ENCODE measurements at places on chromosomes 11 and 22.

GRCh38 chr11:111870522-111870885, 877 bp downstream of the ALG9 start:
- DNase-seq = no peak

DNA sequence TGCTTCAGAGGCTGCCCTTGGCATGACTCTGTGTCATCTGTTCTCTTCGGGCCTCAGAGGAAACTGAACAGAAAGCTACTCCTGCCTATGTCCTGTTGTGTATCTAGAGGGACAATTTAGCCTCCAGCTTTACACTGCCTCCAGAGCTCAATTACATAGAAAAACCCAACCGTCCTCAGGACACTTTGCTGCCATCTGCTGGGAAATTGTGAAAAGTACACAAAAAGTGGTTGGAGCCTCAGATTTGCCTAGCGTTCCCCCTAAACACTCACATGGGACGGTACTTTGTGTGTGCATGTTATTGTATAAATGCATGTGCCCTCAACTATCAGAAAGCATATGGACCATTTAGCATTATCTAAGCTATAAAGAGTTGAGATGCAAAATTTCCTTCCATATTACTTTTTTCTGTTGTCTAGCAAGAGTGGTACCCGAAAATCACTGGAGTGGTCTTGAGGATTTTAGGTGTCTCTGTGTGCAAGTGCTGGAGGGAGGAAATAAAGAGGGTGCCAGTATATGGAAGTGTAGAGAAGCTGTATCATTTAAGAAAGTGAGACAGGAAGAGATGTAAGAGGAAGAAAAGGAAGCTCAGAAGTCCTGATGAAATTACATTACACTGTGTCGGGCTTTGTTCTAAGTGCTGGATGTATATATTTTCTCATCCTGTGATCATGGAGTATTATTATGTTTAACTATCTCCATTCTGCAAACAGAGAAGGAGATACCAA, 8.7 kb upstream of the MS4A4E start:
- DNase-seq = peak; percentile 14

- DNase-seq = no peak
These were observed 588.9 kb downstream of the JRKL start for GRCh38 chr11:96978751-96979150.

DNA sequence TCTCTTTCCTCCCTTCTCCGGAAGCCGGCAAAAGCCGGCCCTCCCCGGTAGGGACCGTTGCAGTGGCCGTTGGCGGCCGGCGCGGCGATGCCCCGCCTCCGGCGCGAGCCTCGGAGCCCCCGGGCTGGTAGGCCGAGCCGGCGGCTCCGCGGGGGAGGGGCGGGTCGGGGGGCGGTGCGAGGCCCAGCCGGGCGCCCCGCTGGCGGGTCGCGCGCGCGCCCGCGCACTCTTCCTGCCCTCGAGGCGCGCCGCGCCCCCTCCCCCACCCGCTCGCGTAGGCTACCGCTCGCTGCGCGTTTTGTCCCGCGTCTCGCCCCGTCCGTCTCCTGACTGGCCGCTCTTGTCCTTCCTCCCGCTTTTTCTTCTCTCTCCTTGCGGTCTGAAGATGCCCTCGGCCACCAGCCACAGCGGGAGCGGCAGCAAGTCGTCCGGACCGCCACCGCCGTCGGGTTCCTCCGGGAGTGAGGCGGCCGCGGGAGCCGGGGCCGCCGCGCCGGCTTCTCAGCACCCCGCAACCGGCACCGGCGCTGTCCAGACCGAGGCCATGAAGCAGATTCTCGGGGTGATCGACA, 591 bp downstream of the CAPRIN1 start:
- DNase-seq = peak; percentile 90

- DNase-seq = no peak
These were observed 23.1 kb downstream of the TTC17 start for GRCh38 chr11:43381802-43382201.

DNA sequence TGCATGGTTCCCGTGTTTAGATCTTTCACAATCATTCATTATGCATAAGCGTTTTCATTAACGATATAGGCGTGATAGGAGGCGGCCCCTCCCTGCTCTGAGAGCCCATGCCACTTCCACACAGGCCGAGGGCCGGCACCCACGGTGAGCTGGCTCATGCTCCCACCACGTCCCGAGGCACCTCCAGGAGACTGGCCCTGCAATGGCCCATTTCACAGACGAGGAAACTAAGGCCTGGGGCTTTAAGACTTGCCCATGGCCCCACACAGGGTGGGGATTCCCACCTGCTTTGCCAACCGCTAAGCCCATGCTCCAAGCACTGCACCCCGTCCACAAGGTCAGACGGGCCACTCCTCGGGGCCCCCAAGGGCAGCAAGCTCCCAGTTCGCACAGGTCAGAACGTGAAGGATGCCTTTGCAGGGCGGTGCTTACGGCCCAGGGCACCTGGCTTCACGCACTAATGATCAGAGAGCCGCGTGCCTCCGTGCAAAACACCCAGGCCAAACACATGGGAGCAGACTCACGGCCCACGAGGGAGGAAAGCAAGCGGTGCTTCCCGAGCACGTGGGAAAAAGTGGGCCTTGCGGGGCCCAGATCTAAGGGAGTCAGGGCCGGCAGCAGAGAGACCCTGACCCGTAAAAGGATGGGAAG, 8.3 kb downstream of the OSBPL5 start:
- DNase-seq = no peak

DNA sequence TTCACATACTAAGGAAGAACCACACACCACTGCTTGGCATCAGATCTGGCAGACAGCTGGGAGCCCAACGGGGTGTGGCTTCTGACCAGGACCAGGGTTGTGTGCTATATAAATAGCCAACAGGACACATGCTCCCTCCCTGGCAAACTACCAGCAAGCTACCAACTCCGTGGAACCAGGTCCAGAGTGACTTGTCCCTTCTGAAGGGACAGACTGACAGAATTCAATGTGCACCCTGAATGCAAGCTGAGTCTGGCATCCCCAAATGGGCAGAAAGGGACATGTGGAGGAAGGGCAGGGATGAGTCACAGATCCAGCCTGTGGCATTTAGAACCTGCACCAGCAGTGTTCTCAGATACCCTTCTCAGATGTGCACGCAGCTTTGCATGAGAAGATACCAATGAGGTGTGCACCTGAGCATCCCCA, 92.9 kb downstream of the MICAL3 start:
- no peak for DNase-seq

DNA sequence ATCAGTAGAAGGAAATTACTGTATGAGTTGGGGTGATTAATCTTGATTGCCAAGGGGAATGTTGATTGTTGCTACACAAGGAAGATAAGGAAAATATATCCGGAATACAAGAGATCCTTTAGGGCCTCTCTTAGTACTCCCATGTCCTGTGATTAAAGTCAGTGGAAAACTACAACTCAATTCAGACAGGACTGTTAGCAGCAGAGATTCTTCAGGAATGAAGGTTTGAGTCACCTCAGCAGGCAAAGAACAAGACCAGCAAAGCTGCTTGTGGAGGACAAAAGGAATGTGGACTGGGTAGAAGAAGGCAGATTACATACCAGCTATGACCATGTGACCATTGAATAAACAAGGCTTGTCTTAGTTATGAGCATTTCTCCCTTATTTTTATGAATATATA, 478.2 kb downstream of the BUD13 start:
- DNase-seq = no peak

DNA sequence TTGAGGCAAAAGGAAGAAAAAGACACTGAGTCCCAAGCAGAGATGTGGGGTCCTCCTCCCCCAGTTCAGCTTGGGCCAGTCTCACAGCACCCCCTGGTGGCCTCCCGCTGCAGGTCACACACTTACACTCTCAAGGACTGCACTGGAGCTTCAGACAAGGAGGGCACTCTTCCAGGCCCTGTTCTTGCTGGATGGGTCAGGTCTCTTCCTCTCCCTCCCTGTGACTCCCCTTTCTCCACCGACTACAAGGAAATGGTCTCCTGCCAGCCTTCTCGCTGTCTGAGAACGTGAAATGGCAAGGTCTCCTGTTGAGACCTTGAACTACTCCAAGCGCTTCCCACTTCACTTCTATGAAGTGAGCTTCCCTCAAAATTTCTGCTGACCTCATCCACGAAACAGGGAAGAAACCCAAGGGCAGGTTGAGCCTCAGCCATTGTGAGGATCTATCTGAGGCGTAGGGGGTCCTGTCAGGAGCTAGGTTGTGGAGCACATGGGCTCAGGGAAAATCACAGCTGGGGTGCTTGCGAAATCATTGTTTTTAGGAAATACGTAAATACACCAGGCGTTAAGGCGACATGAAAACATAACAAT, 11.2 kb upstream of the IGLL1 start:
- DNase-seq = peak; percentile 53

DNA sequence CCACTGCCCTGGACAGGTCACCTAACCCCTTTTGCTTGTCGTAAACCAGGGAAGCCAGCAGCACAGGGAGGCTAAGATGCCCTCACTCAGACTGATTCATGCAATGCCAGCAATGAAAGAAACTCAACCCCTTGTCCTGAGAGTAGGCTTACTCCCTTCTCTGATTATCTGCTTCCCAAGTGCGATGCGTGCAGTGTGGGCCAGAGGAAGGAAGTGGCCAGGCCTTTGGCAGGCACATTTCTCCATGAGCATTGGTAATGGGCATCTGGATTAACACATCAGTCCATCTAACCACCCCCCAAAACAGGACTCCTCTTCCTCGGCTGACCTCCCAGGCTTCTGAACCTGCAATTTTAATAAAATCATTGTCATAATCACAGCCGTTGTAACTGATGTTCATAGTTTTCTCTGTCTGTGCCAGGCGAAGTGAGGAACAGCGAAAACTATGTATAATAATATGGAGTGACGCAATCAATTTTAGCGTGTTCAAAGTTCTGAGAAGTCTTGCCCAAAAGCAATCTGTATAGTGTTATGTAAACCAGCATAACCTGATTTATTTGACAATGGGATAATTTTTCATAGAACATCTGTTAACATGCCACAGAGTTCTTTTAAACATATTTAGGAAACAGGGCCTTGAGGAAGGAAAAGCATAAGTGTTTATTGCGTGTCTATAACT, 33.9 kb downstream of the TST start:
- no peak for DNase-seq

DNA sequence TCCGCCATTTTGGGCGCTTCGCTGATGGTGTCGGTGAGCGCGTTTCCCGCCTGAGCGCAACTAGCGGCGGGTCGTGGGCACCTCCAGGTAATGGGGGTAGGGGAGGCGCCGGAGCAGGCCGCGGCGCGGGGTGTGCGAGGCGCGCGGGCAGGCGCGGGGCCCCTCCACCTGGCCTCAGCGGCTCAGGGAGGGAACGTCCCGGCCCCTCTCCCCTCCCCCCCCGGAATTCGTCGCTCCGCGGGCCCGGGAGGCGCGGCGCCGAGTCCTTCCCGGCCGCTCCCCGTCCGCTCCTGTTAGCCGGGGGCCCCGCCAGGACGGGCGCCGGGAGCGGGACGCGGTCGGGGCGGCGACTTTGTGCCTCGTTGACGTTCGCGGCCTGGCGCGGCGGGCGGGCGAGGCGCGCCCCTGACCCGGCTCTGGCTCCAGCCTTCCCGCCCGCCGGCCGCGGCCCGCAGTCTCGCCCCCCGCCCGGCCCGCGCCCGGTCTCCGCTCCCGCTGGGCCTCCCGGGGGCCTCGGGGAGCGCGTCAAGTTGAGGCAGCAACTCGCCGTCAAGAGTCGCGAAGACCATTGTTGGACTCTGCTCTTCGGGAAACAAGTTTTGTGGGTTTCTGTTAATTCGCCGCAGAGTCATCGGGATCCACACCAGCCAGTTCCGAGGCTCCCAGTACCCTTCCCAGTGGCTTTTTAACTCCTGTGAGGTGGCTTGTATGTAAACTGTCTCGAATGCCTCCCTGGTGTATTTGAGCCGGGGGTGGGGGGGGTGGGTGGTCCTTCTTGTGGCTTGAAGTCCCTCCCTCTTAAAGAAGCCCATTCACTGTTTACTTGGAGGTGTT, at the start of gene PPP6R3:
TSS of gene PPP6R3 (plus strand) at position 12 of the 834 bp plus-strand sequence. CDS start 76,913 bp downstream, outside the sequence.
- peak; percentile 24 for DNase-seq

DNA sequence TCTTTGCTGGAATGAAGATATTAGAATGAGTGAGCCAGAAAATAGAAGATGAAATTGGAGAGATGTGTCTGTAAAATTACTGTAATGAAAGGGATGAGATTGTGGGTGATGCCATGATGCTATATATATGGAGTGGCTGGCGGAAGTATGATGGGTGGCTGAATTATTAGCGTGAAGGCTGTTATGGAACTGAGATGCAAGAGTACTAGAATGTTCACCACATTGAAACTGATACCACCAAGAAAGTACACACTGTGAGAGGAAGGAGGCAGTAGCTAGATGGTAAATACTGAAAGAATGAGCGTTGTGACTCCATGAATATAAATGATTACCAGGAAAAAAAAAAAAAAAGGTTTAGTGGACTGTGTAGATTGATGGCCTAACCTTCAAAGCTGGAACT, 411.9 kb downstream of the CNTN5 start:
- DNase-seq = no peak

DNA sequence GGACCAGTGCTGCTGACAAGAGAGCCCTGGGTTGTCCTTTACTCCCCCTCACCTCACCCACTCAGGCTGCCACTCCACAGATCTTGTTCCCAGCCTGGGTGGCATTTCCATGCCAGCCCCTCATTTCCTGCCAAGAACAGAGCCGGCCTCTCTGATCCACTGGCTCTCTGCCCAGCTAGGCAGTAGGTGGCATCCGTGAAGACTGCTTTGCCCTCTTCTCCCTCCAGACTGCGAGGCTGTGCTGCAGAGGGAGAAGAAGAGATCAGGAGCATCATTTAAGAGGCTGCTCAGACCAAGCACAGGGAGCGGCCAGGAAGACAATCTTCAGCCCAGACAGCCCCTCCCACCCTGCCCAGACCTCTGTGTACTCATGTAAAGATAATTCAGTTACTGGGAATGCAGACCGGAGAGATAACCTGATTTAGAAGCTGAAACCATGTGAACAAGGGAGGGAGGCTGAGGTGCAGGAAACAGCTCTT, 126.9 kb upstream of the NCAM1 start:
- DNase-seq = no peak

DNA sequence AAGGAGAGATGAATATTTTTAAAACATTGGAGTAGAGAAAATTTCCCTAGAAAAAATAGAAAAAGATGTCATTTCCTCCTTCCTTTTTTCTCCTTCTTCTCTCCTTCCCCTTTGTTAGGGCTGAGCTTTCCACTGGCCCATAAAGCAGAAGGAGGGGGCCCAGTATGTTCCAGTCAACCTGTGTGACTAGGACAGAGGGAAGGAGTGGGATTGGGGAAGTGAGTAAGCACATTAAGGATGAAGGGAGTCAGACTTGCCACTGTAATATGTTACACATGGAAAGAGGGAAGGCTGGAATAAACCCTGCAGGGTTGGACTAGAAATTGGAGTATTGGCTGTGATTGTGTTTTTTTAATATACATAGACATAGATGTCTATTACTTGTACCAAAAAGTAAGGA, 20.1 kb upstream of the SPINDOC start:
- DNase-seq = no peak

DNA sequence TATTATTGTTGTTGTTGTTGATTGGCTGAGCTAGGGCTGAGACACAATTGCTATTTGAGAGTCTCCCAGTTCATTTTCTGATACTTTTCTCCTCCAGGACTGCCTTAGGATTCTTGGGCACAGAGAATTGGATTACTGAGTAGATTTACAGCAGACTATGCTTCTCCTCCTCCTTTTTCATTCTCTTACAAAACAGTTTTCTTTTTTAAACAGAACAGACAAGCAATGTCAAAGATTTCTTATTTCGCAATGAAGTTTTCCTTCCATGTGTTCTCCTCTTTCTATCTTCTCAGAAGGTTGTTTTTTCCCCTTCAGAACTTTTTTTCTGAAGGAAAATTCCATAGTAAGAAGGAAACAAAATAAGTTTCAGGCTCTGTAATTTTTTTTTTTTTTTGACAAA, 19.8 kb upstream of the TIMP3 start:
- no peak for DNase-seq

Measured in activated CD4-positive, alpha-beta T cell treated with anti-CD3 and anti-CD28 coated beads, Interleukin-2, amount 50 U/mL, for 16 hours (primary cell).